Thymus (tissue), 14 donors: ENCODE measurements at places on chromosomes 2 and 18.

DNA sequence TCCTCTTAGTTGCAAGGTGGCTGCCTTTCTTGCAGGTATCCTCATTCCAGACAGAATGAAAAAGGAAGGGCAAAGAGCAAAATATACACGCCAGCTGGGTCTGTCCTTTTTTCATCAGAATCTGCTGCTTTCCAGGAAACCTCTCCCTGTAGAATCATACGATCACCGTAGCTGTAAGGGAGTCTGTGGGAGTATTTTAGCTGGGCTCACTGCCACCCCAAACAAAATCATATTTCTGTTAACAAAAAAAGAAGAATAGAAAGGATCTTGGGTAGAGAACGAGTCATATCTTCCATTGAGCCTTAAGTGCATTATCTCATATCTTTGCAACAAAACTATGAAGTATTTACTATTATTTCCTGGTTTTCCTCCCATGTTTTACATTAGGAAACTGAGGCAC, 15.0 kb upstream of the TANC1 start:
- no peak for DNase-seq

GRCh38 chr18:5772306-5773105, 122.8 kb downstream of the TMEM200C start:
- no peak for DNase-seq

DNA sequence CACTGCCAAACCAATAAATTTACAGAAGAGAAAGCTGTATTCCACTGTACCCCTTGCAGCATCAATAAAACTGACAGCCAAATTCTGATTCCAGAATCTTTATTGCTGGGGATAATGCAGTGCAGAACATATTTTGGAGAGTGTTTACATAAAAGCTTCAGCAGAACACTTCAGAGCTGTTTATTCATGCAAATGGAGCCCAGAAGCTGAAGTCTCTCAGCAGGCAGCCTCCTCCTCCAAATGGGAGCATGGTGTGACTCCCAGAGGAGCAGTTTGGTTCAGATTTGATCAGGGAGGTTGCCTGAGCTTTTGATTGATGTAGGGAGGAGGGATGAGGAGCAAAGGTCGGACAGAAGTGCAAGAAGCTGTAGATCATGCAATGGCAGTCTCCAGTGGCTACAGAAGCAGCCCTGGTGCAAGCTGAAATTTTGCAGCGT, 22.4 kb downstream of the LHCGR start:
- no peak for DNase-seq

DNA sequence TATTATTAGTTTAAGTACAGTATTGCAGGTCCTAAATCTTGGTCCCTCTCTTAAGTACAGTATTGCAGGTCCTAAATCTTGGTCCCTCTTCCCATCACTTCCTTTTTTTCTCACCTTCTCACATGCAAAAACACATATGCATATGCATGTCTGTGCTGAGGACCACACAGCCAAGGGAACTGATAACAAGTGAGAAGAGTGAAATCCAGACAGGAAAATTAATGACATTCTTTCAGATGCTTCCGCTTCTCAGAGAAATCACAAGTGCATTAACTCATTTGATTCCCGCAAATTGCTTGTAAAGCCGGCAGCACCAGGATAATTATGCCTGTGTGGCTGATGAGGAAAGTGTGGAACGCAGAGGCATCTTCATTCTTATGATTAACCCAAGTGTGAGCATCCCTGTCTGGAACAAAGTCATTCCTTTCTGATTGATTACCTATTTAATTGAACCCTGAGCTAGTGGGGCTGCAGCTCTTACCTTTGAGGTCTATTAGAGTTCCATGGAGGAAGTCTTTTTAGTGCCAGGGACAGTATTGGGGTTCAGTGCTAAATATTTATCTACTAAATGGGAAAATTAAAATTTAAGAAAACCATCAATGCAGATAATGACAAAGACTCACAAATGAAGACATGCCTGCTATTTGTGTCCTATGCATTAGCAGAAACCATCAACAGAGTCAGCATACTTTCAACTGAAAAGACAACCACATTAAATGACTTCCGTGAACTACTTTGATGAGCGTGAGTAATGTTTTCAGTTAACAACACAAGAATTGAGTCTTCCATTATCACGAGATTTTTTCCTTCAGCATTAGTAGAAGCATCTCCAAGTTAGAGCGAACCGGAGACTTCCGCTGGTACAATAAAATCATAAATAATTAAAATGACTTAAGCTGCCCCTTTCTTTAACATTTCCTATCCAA, 220.4 kb upstream of the SLC35G4 start:
- DNase-seq: no peak

DNA sequence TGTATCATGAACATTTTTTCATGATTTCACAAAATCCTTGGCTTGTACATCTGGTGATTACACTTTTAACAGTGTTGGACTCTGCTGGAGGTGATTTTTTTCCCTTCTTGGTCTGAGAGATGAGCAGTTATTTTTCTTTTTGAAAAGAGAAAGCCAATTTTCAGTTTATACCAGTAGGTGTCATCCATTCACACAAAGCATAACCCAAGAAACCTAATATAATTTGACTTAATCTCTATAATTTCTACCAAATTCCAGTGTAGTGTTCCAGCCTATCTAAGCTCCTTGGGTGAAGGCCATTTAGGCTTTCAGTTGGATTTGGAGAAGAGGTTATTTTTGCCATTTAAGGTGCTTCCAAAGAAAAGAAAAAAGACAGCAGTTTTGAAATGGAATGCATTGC, 7.7 kb upstream of the ICOS start:
- no peak for DNase-seq

GRCh38 chr18:44981121-44981520, 300.4 kb downstream of the SETBP1 start:
- no peak for DNase-seq

DNA sequence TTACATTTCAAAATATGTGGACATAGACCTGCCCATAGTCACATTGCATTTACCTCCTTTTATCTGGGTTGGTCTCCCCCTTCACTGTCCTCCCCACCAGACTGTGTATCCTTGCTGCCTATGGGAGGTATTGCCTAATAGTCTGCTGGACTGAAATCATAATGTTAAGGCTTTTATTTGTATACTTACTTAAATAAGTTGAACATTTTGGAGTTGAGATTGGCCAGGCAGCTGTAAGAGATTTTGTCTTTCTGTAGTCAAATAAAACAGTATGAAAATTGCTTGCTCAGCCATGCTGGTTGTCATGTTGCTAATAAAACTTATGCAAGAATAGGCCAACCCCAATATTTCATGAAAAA, 280.9 kb downstream of the PTPRM start:
- DNase-seq: no peak

GRCh38 chr2:138180692-138181386, 216.6 kb downstream of the HNMT start:
- no peak for DNase-seq

DNA sequence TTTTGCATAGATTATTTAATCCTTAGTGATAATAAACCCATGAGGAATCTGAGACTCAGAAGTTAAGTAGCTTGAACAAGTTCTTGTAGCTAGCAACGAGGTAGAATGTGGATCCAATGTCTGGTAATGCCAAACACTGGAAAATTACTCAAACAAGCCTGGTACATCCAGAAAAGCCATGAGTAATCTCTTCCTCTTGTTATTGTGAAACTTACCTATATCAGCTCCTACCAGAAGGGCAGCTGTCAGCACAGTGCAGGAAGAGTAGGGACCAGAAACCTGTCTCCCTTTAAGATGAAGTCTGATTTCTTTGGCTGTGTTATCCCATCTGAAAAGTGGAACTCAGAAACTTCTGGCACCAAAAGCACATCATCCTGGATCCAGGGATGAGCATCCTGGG, 7.7 kb upstream of the SERPINB8 start:
- no peak for DNase-seq

DNA sequence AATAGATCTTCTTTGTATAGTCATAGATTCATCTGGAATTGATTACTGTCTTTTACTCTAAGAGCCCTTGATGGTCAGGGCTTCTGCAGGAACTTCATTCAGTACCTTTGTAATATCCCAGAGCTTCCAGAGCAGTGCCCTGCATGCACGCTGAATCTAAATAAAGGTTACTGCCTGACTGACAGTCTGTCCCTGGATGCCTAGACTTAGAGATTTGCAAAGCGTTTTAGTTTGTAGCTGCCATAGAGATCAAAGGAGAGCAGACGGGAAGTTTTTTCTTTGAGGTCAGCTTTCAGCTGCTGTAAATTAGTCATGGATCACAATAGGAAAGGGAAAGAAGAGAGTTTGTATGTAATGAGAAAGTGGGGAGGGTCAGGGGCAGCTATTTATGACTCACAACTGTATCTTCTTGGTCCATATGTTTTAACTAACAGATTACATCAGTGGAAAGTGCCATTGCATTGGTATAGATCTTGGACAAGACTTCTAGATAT, 45.2 kb upstream of the NYAP2 start:
- no peak for DNase-seq

GRCh38 chr2:74406035-74406434, 15.4 kb downstream of the C2orf81 start:
- DNase-seq: no peak

DNA sequence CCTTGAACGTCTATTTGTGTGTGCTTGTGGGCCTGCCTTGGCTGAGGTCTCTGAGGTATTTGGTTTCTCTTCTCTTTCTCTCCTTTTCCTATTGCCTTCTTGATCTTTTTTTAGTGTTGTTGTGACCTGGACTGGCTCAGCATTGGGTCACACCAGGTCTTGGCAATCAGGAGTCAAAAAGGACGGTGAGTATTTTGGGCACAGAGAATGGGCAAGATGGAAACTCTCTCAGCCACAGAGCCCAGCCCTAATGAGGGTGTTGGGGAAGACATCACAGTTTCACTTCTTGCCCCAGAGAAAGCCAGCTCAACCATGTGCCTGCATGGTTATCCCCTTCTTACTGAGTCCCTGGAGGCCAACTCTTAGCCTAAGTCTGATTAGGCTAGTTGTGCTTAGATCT, 13.7 kb upstream of the INO80C start:
- DNase-seq: no peak

DNA sequence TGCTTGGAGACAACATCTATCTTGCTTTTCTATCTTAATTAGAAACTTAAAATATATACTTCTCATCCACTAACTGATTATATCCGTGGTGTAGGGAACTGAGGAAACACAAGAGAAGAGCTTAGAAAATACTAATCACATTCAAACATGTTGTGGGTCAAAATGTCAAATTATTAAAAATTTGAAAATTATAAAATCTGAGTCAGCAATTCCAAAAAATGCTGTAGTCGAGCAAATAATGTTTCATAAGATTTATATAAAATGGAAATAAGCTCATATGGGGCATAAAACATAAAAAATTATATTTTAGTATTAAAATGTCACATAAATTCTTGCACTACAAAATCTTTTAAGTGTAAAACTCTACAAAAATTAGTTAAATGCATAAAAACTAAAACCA, 29.2 kb downstream of the SF3B1 start:
- no peak for DNase-seq

DNA sequence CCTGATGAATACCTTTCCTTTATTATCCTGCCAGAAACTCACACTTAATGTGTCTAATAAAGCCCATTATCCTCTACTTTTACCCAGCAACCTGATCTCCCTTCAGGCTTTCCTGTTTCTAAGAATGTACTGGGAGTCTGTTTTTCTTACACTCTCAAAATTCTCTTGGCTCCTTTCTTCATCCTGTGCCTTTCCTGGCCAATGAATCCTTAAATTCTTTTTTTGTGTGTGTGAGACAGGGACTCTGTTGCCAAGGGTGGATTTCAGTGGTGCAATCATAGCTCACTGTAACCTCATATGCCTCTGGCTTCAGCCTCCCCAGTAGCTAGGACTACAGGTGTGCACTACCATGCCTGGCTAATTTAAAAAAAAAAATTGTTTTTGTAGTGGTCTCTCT, 72.7 kb downstream of the MAP2 start:
- no peak for DNase-seq

- DNase-seq: no peak
These were observed 316.8 kb downstream of the LPIN1 start for GRCh38 chr2:12063210-12063609.

- DNase-seq: no peak
These were observed 6.8 kb downstream of the MAT2A start for GRCh38 chr2:85545780-85546240.

GRCh38 chr2:176172895-176173566, 15.4 kb upstream of the HOXD1 start:
- no peak for DNase-seq

DNA sequence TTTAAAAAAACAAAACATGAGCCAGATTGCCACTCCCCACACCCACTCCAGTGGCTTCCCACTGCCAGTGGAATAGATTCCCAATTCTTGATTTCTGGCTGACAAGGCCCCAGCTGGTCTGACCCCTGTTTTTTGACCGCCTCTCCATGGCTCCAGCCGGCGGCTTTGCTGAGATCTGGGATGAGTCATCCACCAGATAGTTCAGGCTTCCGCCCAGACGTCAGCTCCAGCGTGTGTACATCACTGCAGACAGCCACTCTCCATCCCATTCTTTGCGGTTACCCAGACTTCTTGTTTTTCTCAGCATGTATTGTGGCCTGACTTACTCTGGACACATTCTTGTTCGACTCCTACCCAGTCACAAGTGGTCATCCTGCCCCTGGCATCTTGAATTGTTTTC, 227.9 kb downstream of the GBX2 start:
- DNase-seq: no peak

- no peak for DNase-seq
These were observed 33.7 kb upstream of the WDR75 start for GRCh38 chr2:189407281-189408209.

GRCh38 chr2:26185954-26186770, 13.3 kb downstream of the GAREM2 start:
- DNase-seq: no peak

DNA sequence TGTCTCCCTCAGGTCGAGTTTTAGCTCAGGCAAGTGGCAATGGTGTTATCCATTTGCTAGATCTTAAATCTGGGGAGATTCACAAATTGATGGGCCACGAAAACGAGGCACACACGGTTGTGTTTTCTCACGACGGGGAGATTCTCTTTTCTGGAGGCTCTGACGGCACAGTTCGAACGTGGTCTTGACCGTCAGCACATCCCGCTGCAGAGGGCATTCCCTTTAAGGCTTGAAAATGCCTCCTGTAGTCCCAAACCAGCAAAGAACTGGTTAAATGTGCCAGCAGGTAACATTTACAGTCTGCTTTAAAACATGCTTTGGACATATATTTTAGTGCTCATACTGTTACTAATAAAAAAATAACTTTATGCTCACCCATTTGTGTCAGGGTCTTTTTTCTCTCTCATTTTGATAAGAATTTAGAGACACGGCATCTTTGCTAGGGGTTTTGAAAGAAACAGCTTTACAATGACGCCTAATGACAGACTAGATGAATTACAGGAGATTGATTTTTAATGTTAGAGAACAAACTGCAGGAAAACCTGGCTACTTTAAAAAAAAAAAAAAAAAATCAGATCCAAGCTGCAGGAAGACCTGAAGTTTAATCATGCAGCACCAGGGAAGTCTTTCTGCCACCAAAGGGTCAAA, 602 bp upstream of the VWC2L start:
- DNase-seq: no peak
